Aorta (tissue), 5 donors: ENCODE measurements at places on chromosomes 2 and 18. TPM values are rescaled to one million over a fixed set of nuclear protein-coding genes. Genes with fewer than 3 reads are reported as not detected.

- no peak overlapping the region for H3K4me3 ChIP-seq
- H3K27me3 ChIP-seq = no peaks in the 10 kb centered on the region
- no peaks in the 10 kb centered on the region for H3K4me1 ChIP-seq
- no peaks in the 10 kb centered on the region for H3K36me3 ChIP-seq
- H3K27ac ChIP-seq = no peak overlapping the region
Observed at GRCh38 chr2:13522917-13523821, 806.4 kb downstream of the TRIB2 start.

- H3K27me3 ChIP-seq = no peaks in the 10 kb centered on the region
- no peak overlapping the region for H3K4me3 ChIP-seq
- H3K27ac ChIP-seq = no peak overlapping the region
Observed at GRCh38 chr2:106140913-106141312, 53.2 kb downstream of the UXS1 start.

DNA sequence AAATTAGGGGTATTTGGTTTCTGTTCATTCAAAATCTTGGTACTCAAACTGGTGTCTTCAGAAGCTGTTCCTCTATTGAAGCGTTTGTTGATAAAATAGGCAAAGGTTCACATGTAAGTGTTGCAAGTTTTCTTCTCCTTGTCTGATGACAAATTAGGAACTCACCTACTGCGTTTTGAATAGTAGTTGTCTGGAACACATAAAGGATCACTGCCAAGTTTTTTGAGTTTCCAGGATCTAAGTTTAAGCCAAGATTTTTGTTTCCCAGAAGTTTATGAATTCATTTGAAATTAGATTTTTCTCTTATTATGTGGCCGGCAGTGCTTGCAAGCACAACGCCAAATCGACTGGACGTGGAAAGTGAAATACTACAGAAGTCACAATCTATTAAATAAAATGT, 85.4 kb downstream of the ARHGEF33 start:
- H3K4me1 ChIP-seq = no peaks in the 10 kb centered on the region
- H3K36me3 ChIP-seq = no peaks in the 10 kb centered on the region
- H3K27me3 ChIP-seq = no peaks in the 10 kb centered on the region
- DNase-seq = no peak

DNA sequence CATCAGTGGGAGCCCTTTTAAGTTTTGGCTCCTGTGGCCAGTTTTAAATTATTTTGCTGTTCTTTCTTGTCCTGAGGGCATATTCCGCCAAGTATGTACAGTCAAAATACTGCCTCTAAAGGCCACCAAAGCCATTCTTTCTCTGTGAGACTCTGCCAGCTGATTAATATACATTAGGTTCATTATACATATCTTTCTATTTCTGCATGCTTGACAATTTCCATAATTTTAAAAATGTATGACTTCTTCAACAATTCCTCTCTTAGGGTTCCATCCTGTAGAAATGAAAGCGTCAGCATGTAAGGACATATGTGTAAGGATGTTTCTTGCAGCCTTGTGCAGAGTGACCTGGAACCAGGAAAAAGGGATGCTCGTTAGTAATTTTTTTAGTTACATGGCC, 291.9 kb downstream of the PHLPP1 start:
- no peaks in the 10 kb centered on the region for H3K36me3 ChIP-seq
- no peak for DNase-seq
- H3K4me3 ChIP-seq = no peak overlapping the region

Gene GULP1
- total RNA-seq = 74.8 TPM

GRCh38 chr18:77208964-77209363, 40.7 kb upstream of the GALR1 start:
- H3K27me3 ChIP-seq = no peaks in the 10 kb centered on the region
- H3K36me3 ChIP-seq = no peaks in the 10 kb centered on the region
- no peak overlapping the region for H3K4me3 ChIP-seq

DNA sequence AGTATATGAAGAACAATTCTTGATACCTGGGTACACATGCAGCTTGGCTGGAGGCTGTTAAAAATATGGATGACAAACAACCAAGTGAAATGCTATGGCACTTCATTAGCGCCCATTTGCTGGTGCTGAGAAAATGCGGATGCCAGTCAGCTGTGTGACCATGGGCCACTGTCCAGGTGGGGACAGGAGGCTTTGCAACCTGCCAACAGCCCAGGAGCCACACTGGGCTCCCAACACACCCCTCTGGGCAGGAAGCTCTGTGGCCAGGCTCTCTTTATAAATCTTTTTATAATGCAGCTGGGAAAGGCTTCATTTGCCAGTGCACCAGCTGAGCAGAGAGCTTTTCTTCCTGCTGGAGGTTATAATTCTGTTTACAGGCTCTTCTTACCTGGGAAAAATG, 19.9 kb downstream of the RNF144A start:
- no peak for DNase-seq
- no peak overlapping the region for H3K27ac ChIP-seq
- no peak overlapping the region for H3K4me3 ChIP-seq
- H3K36me3 ChIP-seq = no peaks in the 10 kb centered on the region
- no peaks in the 10 kb centered on the region for H3K27me3 ChIP-seq
- no peaks in the 10 kb centered on the region for H3K4me1 ChIP-seq
